ENCODE measurements at places on chromosomes 6 and 20. TPM values are rescaled to one million over a fixed set of nuclear protein-coding genes. Genes with fewer than 3 reads are reported as not detected.

Gene TRIM15
- total RNA-seq = not detected

Gene GABRR1
- total RNA-seq = not detected

Gene KIFC1
- total RNA-seq = not detected

Gene VSTM2L
- total RNA-seq = 1.4 TPM

Gene ECT2L
- total RNA-seq = under 0.01 TPM

Gene CALHM6
- 1.6 TPM for total RNA-seq

Gene SNX21
- 90.7 TPM for total RNA-seq

Gene FNDC11
- total RNA-seq = 0.25 TPM

Gene OR2B3
- not detected for total RNA-seq

Gene SERINC3
- total RNA-seq = 113 TPM

Gene MUC22
- total RNA-seq = not detected

Gene RIMS4
- total RNA-seq = 0.27 TPM

Gene LPIN3
- total RNA-seq = 3.4 TPM

Gene IFNGR1
- total RNA-seq = 58.5 TPM

Gene TP53TG5
- total RNA-seq = not detected

Gene KCNS1
- not detected for total RNA-seq

Gene TMC2
- not detected for total RNA-seq

Gene PROKR2
- total RNA-seq = not detected

Gene CCM2L
- total RNA-seq = not detected

Gene PARD6B
- 1.4 TPM for total RNA-seq

Gene MYB
- 0.54 TPM for total RNA-seq

Gene OR2H1
- not detected for total RNA-seq

Gene CGAS
- total RNA-seq = 5.4 TPM

Gene ENPP5
- total RNA-seq = 5.3 TPM

Gene SPDEF
- not detected for total RNA-seq

Gene SIM1
- total RNA-seq = under 0.01 TPM

Gene FLOT1
- total RNA-seq = 109 TPM

Gene DLL1
- 4.9 TPM for total RNA-seq

Gene SAYSD1
- total RNA-seq = 15.9 TPM
